GM12891 (cell line): ENCODE measurements at places on chromosomes 12 and 14.

GRCh38 chr14:85530626-85531025 is 682 bp downstream of the FLRT2 start:
- no peak for DNase-seq

DNA sequence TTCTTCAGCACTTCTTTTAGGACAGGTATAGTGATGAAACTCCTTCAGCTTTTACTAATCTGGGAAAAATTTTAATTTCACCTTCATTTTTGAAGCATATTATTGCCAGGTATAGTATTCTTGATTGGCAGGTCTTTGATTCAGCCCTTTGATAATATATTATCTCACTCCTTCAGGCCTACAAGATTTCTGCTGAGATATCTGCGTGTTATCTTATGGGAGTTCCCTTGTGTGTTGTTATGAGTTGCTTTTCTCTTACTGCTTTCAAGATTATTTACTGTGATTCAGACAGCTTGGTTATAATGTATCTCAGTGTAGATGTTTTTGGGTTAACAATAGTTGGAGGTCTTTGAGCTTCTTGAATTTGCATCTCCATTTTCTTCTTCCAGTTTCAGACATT is 87.4 kb downstream of the ATF7IP start:
- DNase-seq = no peak

GRCh38 chr12:31117203-31118011 is 43.7 kb downstream of the DDX11 start:
- peak; percentile 68 for DNase-seq

DNA sequence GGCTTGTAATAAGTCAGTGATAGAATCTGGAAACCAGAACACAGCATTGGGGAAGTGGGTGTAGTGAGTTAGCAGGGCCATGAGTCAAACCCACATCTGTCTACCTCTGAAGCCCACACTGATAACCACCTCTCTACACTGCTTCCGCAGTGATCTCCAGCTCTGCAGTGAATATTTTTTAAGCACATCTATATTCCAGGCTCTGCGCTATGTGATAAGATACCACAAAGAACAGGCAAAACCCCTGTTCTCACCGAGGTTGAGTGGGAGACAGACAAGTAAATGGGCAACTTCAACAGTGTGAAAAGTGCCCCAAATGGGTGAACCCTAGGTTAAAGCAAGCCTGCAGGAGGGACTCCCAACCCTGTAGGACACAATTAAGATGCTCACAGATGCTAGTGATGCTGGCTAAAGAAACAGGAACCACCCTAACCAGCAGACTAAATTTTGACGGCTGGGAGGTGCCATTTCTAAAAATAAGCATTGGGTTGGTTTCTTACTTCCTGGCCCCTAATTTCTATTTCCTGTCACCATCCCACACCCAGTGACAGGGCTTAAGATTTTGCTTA is 375.0 kb downstream of the DPF3 start:
- peak; percentile 33 for DNase-seq

- no peak for DNase-seq
These were observed 410.7 kb downstream of the TMEM117 start for GRCh38 chr12:44246482-44247105.

DNA sequence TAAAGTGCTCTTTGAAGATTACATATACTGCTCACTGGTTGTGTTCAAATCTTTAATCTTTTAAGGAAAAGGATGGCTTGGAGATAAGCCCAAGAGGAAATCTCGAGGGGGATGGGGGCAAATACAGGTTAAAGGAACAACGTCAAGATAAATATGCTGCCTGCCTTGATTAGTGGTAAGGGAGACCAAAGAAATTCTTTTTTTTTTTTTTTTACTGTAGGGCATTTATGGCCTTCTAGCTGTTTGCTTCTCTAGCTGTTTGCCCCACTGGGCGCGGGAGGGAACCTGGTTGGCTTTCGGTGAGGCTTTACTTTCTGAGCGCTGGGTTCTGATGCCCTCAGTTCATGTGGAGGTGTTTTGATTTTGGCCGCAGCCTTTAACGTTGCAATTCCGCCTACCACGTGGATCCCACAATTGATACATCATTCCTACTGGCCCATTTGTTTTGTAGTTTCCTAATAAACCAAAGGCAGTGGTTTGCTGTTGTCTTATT is 5.7 kb downstream of the CCND2 start:
- no peak for DNase-seq

- DNase-seq = no peak
These were observed 39.5 kb upstream of the COL2A1 start for GRCh38 chr12:48043771-48044170.

GRCh38 chr12:77584860-77585259 is 245.8 kb upstream of the NAV3 start:
- DNase-seq = no peak

- DNase-seq = no peak
These were observed 26.2 kb downstream of the ANG start for GRCh38 chr14:20714593-20715250.

GRCh38 chr12:632102-632696 is 31.0 kb downstream of the NINJ2 start:
- no peak for DNase-seq

- no peak for DNase-seq
These were observed 86.3 kb downstream of the PDE6H start for GRCh38 chr12:15059123-15059522.

DNA sequence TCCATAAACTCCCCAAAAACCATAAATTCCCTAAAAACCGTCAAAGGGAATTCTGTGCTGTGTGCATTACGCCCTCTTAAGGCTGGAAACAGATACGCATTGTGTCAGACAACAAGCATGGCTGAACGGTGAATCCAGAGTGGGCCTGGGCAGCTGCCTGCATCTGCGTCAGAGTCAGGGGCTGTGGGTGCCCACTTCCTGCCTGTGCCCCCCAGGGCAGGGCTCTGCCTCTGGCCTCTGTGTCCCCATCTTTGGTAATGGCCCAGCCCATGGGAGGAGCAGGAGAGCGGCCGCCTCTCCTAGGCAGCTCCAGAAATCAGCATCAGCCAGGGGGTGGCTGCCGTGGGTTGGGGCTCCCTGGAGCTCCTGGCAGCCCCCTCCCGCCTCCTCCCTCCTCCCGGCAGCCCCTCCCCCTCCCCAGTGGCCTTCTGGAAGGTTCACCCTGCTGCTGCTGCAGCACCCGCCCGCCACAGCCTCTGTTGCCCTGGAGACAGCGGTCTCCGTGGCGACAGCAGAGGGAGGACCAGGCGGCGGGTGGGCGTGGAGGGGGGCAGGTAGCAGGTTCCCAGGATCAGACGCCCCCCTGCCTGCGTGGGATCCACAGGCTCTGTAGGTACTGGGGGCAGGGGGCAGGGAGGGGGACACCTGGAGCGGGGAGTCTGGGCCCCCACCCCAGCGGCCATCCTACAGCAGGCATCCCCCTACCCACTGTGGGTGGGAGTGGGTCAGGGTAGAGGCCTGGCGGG is 5.9 kb downstream of the MMP17 start:
- no peak for DNase-seq

GRCh38 chr14:55271572-55272298 is 514 bp downstream of the FBXO34 start:
- peak; percentile 60 for DNase-seq

- DNase-seq = no peak
These were observed 96.6 kb upstream of the FERMT2 start for GRCh38 chr14:53047307-53048069.

GRCh38 chr14:45261209-45261608 is 8.2 kb upstream of the MIS18BP1 start:
- DNase-seq = no peak

- no peak for DNase-seq
These were observed 49.7 kb downstream of the PSMA6 start for GRCh38 chr14:35341751-35342488.

DNA sequence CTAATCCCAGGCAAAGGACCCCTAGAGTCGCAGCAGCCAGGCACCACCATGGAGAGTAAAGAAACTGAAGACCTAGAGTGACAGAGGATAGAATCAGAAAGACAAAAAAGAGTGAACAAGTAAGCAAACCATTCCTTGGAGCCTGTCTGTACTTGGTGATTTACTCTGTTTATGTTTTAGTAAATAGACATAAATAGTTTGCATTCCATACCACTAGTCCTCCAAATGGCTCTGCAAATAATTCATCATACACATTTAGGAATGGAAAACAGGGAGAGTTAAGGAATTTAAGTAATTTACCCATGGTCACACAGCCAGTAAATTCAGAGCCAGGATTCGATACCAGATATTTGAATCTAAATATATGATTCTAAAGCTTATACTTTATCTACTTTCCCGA is 2.8 kb downstream of the OLR1 start:
- DNase-seq = no peak

- no peak for DNase-seq
These were observed 268.6 kb upstream of the PWP1 start for GRCh38 chr12:107417004-107417403.

DNA sequence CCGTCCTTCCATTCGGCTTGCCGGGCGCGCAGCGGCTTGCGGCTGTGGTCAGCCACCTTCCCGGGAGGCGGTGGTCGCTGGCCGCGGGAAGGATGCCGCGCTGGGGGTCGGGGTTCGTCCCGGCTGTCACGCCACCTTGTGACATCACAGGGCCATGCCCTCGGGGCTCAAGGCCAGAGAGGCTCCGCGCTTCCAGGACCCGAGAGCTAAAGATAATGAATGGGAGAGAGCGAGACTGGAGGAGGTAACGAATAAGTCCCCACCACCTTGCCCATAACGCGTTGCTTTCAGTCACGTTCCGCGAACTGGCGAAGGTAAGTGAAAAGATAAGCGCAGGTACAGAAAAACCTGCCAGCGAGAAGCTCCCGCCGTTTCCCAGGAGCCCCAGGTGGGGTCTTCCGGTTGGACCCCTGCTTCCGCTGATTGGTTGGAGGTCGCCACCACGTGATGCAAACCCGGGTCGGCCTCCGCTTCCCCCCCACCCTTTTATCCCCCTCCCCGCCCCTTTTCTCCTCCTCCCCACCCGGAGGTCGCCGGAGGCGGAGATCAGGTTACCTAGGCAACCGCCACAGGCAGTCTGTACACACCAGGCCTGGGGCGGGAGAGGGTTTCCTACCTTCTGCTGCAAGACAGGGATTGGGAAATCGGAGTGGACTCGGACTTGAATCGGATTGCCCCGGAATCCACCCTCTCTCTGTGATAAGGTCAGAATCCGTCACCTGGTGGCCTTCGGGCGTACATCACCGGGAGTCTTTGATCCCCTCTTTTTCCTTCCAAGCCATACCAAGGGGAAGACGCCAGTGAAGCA is at the start of gene LRRC9:
TSS of gene LRRC9 (plus strand) at position 575 of the 808 bp plus-strand sequence.
- DNase-seq = no peak

GRCh38 chr12:3996322-3996721 is 123.1 kb upstream of the PARP11 start:
- no peak for DNase-seq

- DNase-seq = no peak
These were observed 28.3 kb downstream of the MLXIP start for GRCh38 chr12:122106843-122107242.

DNA sequence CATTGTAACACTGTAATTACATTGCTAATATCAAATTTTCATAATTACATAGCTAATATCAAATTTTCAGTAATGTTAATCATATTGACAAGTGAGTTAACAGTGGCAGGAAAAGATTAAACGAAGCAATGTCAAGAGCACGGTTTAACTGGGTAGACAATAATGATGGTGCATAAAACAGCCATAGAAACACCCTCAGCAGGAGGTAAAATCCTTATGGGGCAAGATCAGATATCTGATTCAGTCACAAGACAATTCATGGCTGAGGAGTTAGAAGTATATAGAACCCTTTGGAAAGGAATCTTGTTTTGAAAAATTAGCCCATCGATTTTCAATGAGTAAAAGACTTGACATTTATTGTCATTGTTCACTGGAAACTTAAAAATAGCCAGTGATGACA is 190.6 kb downstream of the SLC2A13 start:
- DNase-seq = no peak

- DNase-seq = no peak
These were observed 9.9 kb upstream of the DIABLO start for GRCh38 chr12:122235741-122236140.

DNA sequence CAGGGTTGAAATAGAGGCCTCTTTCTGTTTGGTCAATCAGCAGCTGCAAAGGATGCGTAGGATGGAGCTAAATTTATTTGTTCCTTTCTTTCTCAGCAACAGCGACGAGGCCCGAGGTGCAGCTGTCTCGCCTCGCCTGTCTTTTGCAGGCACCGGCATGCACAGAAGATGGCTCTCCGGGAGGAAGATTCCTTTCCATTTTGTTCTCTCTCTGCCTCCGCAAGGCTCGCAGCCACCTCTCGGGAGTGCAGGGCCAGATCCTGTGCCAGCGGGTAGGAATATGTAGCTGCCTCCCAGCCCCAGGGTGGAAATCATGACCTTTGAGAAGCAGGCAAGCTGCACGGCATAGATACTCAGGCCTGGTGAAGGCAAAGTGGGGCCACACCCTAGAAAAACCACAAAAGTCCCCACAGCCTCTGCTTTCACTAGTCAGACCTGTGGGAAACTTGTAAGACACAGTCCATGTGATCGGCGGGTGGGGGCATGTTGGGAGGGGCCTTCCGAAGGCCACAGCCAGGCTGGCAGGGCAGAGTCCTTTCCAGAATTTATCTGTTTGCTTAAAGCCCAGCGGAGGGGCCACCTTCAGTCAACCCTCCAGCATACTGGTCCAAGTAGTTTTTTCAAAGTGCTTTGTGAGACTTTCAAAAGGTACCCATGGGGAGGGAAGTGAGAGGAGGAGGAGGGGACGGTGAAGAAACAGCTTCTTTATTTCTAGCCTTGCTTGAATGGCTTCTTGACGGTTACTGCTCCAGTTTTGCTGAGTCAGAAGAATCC is at the start of gene MAP1LC3B2:
TSS of gene MAP1LC3B2 (plus strand) at position 220 of the 774 bp plus-strand sequence. CDS start 16,562 bp downstream, outside the sequence.
- DNase-seq = peak; percentile 41

- DNase-seq = no peak
These were observed 1.1 kb downstream of the IPO8 start for GRCh38 chr12:30694412-30695198.

- DNase-seq = no peak
These were observed 100.4 kb downstream of the EFCAB11 start for GRCh38 chr14:89853936-89854693.

DNA sequence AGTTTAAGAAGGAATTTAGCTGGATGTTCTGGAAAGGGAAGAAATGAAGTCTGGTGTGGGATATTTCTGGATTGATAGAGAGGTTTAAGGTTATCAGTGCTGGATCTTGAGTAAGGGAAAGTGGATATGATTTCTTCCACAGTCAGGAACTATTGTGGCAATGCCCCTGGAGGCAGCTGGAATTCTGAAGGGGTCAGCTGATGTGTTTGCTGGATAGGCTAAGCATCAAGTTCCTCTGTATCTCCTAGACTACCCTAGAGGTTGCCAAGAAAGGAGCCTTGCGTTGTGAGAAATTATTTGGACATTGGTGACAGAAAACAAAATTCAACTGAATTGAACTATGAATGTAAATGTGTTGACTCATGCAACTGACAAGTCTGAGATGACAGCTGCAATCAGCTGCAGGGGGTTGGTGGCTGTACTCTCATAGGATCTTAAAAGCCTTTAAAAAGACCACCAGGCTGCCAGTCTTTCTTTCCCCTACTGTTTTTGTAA is 244.4 kb downstream of the ATXN7L3B start:
- DNase-seq = no peak

- no peak for DNase-seq
These were observed 2.1 kb upstream of the PLEK2 start for GRCh38 chr14:67413806-67414769.

- DNase-seq = no peak
These were observed 24.2 kb upstream of the FAM222A start for GRCh38 chr12:109689426-109689825.

GRCh38 chr12:50082644-50083043 is 2.5 kb upstream of the SMARCD1 start:
- no peak for DNase-seq
